Sigmoid colon (tissue), 7 donors: ENCODE measurements at places on chromosomes 12 and 14. TPM values are rescaled to one million over a fixed set of nuclear protein-coding genes. Genes with fewer than 3 reads are reported as not detected.

Gene RDH5
- 30.7 TPM for total RNA-seq

Gene TOMM20L
- total RNA-seq: not detected

DNA sequence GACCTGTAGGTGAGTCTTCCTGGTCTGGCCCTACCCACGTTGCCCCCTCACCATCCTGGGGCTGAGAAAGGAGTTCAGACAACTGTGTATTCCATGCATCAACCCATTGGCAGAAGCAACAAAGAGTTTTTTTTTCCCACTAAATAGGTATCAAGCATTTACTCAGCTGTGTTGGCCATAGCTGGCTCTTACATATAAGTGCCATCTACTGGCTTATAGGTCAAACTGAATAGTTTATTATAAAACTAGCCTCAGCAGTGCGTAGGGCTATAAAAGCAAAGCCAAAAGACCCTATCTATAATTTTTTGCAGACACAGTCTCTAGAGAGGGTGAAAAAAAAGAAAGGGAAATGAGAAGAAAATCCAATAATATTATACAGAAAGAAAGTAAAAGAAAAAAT lies 765.2 kb upstream of the MGAT4C start:
- DNase-seq: no peak
- H3K27me3 ChIP-seq: no peaks in the 10 kb centered on the region
- no peak overlapping the region for H3K4me3 ChIP-seq
- no peaks in the 10 kb centered on the region for H3K4me1 ChIP-seq

Gene PTCSC3
- not detected for total RNA-seq

Gene PTPRB
- 16.3 TPM for total RNA-seq

Gene SRRM4
- total RNA-seq: not detected

DNA sequence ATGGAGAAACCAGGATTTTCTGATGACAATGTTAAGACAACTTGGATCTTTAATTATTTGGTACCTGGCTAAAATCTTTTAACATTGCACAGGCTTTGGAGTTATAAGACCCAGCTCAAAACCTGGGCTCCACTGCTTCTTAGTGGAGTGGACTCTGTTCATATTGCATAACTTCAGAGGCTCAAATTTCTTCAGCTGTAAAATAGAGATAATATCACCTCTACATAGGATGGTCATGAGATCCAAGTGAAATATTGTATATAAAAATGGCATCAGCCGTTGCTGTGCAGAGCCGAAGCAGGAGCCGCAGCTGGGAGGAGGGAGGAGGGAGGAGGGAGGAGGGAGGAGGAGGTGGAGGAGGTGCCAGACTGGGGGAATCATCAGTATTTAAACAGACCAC lies 10.5 kb downstream of the NPC2 start:
- H3K27me3 ChIP-seq: no peaks in the 10 kb centered on the region
- H3K4me1 ChIP-seq: no peaks in the 10 kb centered on the region
- peaks cover 42% of the 10 kb centered on the region for H3K36me3 ChIP-seq
- H3K4me3 ChIP-seq: no peak overlapping the region
- no peak overlapping the region for H3K27ac ChIP-seq

DNA sequence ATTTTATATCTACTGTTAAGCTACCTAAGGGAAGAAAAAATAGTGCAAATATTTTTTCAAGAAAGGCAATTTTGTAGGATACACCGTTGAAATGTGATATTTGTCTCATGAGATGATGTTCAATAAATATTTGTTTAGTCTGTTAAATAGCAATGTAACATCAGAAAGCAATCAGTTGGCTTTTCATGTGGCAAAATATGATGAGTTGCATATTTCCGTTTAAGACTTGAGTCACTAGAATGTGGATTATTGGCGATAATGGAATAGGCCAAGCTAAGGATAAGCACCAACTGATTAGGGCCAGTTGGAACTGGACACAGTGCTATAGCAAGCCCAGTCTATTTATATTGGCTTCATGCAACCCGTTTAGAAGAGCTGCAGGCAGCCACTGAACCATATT lies 250.4 kb upstream of the SLC16A7 start:
- no peaks in the 10 kb centered on the region for H3K36me3 ChIP-seq
- no peaks in the 10 kb centered on the region for H3K4me1 ChIP-seq
- H3K27me3 ChIP-seq: no peaks in the 10 kb centered on the region

DNA sequence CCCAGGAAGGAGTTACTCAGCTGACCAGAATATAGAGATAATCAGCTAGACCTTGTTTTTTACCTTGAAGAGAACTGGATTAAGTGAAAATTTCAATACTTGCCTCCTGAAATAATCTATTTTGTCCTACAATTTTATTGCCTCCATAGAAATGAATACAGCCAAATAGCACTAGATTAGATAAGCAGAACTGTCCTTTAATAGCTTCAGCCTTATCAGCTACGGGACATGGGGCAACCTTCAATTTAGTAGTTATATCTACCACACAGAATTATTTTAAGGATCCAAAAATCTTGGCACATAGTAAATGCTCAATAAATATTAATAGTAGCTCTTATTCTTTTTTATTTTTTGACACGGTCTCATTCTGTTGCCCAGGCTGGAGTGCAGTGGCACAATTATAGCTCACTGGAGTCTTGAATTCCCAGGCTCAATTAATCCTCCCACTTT lies 67.2 kb upstream of the PLEKHG3 start:
- peaks cover 12% of the 10 kb centered on the region for H3K4me1 ChIP-seq
- H3K27me3 ChIP-seq: no peaks in the 10 kb centered on the region
- H3K27ac ChIP-seq: no peak overlapping the region
- no peaks in the 10 kb centered on the region for H3K36me3 ChIP-seq

GRCh38 chr14:61502459-61503093 lies 181.2 kb downstream of the PRKCH start:
- H3K27me3 ChIP-seq: no peaks in the 10 kb centered on the region
- no peaks in the 10 kb centered on the region for H3K36me3 ChIP-seq
- no peak overlapping the region for H3K4me3 ChIP-seq
- no peaks in the 10 kb centered on the region for H3K4me1 ChIP-seq
- DNase-seq: no peak

GRCh38 chr12:51951843-51952722 lies 584 bp downstream of the ACVR1B start:
- peak overlapping the region; percentile 100 for H3K4me3 ChIP-seq
- H3K4me1 ChIP-seq: peaks cover 43% of the 10 kb centered on the region
- H3K27me3 ChIP-seq: no peaks in the 10 kb centered on the region

- no peaks in the 10 kb centered on the region for H3K27me3 ChIP-seq
- no peak overlapping the region for H3K27ac ChIP-seq
- DNase-seq: peak; percentile 39
- H3K4me3 ChIP-seq: no peak overlapping the region
These were observed 14.5 kb downstream of the KRT83 start for GRCh38 chr12:52306731-52307130.

GRCh38 chr12:116126610-116127009 lies 150.9 kb downstream of the MED13L start:
- no peaks in the 10 kb centered on the region for H3K36me3 ChIP-seq
- no peaks in the 10 kb centered on the region for H3K27me3 ChIP-seq
- H3K4me1 ChIP-seq: peaks cover 79% of the 10 kb centered on the region
- no peak overlapping the region for H3K27ac ChIP-seq

DNA sequence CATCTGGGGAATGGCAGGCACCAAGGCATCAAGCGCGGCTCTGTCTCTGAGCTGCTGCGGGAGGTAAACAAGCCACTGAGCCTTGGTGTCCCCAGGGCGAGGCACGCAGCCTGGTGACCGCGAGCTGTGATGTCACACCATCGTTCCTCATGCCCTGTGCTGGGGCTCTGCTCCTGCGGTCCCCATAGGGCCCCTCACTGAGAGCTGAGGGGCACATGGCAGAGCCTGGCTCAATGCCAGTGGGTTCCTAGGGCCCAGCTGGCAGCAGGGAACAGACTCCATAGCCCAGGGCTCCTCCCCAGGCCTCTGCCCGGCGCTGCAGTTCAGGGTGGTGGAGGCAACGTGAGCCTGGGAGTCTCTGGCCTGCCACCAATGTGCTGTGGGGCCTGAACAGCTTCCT lies 22.6 kb downstream of the CHGA start:
- no peak overlapping the region for H3K4me3 ChIP-seq
- H3K36me3 ChIP-seq: peaks cover 87% of the 10 kb centered on the region
- no peaks in the 10 kb centered on the region for H3K27me3 ChIP-seq
- no peak for DNase-seq

- no peak overlapping the region for H3K4me3 ChIP-seq
- H3K4me1 ChIP-seq: no peaks in the 10 kb centered on the region
- H3K27me3 ChIP-seq: no peaks in the 10 kb centered on the region
- DNase-seq: no peak
These were observed 15.0 kb upstream of the KRT73 start for GRCh38 chr12:52633383-52633782.

- DNase-seq: no peak
- peaks cover 4% of the 10 kb centered on the region for H3K4me1 ChIP-seq
- H3K36me3 ChIP-seq: no peaks in the 10 kb centered on the region
These were observed 399.8 kb downstream of the RGS6 start for GRCh38 chr14:72332046-72332445.

- peaks cover 16% of the 10 kb centered on the region for H3K27me3 ChIP-seq
- DNase-seq: no peak
- no peaks in the 10 kb centered on the region for H3K36me3 ChIP-seq
- H3K4me1 ChIP-seq: peaks cover 11% of the 10 kb centered on the region
- H3K27ac ChIP-seq: no peak overlapping the region
- H3K4me3 ChIP-seq: no peak overlapping the region
These were observed 19.7 kb upstream of the VSX2 start for GRCh38 chr14:74219277-74220205.

GRCh38 chr12:58081488-58081887 lies 140.1 kb downstream of the ATP23 start:
- no peaks in the 10 kb centered on the region for H3K27me3 ChIP-seq
- no peaks in the 10 kb centered on the region for H3K36me3 ChIP-seq
- DNase-seq: no peak
- no peak overlapping the region for H3K27ac ChIP-seq

Gene HHIPL1
- total RNA-seq: 10.8 TPM

DNA sequence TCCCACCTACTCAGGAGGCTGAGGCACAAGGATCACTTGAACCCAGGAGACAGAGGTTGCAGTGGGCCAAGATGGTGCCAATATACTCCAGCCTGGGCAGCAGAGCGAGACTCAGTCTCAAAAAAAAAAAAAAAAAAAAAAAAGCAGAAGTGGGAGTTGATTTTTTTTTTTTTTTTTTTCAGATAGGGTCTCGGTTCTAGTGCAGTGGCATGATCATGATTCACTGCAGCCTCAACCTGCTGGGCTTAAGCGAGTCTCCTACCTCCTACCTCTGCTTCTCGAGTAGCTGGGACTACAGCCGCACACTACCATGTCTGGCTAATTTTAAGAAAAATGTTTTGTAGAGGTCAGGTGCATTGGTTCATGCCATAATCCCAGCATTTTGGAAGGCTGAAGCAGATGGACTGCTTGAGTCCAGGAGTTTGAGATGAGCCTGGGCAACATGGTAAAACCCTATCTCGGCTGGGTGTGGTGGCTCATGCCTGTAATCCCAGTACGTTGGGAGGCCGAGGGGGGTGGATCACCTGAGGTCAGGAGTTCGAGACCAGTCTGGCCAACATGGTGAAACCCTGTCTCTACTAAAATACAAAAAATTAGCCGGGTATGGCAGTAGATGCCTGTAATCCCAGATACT lies 16.3 kb upstream of the HSP90AA1 start:
- H3K27me3 ChIP-seq: no peaks in the 10 kb centered on the region
- no peak overlapping the region for H3K4me3 ChIP-seq
- no peak overlapping the region for H3K27ac ChIP-seq
- no peaks in the 10 kb centered on the region for H3K36me3 ChIP-seq

DNA sequence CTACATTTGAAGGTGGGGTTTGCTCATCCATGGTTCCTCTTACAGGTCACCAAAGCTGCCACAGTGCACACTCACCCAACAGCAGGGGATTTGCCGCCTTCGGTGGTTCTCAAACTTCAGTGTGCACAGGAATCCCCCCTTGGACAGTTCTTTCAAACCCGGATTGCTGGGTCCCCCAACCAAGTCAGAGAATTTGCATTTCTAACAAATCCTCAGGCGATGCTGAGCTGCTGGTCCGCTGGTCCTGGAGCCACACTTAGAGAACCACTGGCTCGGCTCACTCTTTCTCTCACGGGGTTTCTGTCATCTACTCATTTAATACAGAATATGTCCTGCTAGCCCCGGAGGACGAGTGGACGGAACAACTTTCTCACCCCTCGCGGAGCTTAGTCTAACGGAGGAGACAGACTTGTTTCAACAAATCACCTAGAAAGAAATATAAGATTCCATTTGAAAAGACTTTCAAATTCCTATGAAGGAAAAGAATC lies 24.1 kb upstream of the ZFP36L1 start:
- no peaks in the 10 kb centered on the region for H3K36me3 ChIP-seq
- no peaks in the 10 kb centered on the region for H3K27me3 ChIP-seq
- H3K27ac ChIP-seq: peak overlapping the region; percentile 95
- H3K4me1 ChIP-seq: peaks cover 75% of the 10 kb centered on the region

GRCh38 chr12:116916714-116917114 lies 6.0 kb downstream of the FBXW8 start:
- H3K36me3 ChIP-seq: no peaks in the 10 kb centered on the region
- no peak overlapping the region for H3K4me3 ChIP-seq
- H3K27ac ChIP-seq: no peak overlapping the region
- H3K4me1 ChIP-seq: peaks cover 4% of the 10 kb centered on the region
- H3K27me3 ChIP-seq: no peaks in the 10 kb centered on the region
- no peak for DNase-seq

Gene TMEM132C
- 1.4 TPM for total RNA-seq

DNA sequence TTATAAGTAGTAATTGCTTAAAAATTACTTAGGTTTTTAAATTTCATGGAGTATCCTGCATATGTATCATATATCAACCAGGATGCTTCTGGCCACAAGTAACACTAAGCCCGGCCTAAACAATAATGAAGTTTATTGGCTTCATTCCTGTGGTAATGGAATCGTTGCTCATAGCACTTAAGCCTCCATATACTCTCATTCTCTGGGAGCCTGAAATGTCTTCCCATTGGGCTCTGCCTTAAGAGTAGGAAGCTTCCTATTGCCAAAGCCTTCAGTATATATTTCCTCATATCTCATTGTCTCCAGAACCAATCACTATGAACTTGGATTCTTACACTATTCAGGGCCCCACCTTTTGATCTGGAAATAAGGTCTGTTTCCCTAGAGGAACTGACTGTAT lies 83.8 kb upstream of the DNM1L start:
- H3K36me3 ChIP-seq: no peaks in the 10 kb centered on the region
- H3K4me3 ChIP-seq: no peak overlapping the region
- no peak for DNase-seq
- no peaks in the 10 kb centered on the region for H3K27me3 ChIP-seq
- H3K27ac ChIP-seq: no peak overlapping the region
- H3K4me1 ChIP-seq: no peaks in the 10 kb centered on the region

Gene KLHL33
- 0.33 TPM for total RNA-seq

DNA sequence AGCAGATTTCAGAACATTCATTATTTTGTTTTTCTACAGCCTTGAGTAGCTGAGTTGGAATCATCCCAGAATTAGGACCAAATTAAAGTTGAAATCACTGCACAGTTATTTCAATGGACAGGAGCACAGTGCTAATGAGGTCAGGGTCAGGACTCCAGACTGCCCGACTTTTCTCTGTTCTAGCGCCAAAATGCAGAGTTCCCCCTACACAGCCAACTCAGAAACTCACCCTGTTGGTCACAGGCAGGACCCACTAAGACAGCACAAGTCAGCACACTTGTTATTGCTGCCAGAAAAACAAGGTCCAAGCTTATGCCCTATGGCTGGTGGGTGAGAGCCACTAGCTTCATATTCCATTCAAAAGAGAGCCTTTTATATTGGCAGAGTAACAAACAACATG lies 198.1 kb upstream of the KRR1 start:
- H3K36me3 ChIP-seq: no peaks in the 10 kb centered on the region
- no peaks in the 10 kb centered on the region for H3K27me3 ChIP-seq
- no peak for DNase-seq
- no peak overlapping the region for H3K27ac ChIP-seq
- peaks cover 14% of the 10 kb centered on the region for H3K4me1 ChIP-seq
